ENCODE measurements at places on chromosomes 16 and 17.
A peak's percentile ranks its signal among the peaks of the same experiment; 100 is the strongest.

GRCh38 chr16:87562201-87562600, 40.1 kb upstream of the JPH3 start:
- DNase-seq, result no peak

DNA sequence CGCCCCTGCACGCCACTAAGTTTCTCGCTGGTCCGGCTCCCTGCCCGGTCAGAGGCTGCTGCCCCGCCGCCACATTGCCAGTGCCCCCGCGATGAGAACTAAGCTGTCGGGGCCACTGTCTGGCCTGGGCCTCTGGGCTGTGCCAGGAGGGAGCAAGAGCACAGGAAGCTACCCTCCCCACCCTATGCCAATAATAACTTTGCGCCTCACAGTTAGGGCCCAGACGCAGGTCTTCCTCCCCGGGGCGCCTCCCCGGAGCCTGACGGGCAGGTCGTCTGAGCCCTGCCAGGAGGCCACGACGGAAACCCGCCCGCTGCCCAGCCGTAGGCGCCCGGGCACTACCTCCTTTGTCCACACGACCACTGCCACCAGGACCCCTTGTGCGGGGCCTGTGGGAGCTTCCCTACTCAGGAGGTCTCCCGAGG, 1.5 kb downstream of the ZFPM1 start:
- DNase-seq, result no peak

- peak; percentile 85 for DNase-seq
Measured at GRCh38 chr16:9008601-9009260, 45.0 kb upstream of the USP7 start.

DNA sequence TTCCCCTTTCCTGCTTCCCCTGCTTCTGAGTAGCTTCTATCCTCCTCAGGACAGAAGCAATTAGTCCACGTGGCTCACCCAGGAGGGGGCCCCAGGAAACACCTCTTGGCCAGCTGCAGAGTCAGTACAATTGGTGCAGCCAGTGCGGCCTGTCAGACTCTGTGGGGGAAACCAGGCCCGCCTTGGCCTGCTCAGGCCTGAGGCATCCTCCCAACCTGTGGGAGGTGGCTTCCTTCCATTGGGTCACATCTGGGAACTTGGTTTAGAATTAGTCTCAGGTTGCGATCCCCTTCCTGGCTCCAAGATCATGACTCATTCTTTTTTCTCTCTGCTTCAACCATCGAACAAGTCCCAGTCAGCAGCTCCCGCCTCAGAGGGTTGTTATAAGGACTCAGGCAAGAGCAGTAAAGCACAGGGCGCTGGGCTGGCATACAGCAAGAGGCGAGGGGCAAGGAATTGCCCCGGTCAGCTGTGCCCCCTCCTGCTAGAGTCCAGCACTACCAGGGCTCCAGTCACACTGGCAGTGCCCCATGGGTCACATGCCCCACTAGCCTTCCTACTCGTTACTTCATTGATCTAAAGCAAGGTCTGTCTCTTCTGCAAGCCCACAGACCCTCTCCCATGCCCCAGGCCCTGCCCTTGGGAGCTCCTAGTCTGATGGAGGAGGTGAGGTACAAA, 8.1 kb upstream of the EPX start:
- no peak for DNase-seq

DNA sequence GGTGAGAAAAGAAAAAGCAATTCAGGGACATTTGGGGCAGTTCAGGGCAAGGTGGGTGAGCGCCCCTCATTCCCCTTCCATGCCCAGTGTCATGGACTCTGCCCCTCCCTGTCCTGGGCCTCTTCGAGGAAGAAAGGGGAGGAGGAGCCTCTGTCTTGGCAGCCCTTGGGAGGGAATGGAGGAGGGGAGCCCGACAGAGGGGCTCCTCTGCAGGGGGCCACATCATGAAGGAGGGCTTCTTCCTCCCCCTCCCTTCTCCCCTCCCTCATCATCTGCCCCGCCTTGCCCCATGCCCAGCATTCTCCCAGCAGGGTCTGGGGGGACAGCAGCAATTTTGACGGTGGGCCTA, 33.2 kb upstream of the TAC4 start:
- DNase-seq, result no peak

DNA sequence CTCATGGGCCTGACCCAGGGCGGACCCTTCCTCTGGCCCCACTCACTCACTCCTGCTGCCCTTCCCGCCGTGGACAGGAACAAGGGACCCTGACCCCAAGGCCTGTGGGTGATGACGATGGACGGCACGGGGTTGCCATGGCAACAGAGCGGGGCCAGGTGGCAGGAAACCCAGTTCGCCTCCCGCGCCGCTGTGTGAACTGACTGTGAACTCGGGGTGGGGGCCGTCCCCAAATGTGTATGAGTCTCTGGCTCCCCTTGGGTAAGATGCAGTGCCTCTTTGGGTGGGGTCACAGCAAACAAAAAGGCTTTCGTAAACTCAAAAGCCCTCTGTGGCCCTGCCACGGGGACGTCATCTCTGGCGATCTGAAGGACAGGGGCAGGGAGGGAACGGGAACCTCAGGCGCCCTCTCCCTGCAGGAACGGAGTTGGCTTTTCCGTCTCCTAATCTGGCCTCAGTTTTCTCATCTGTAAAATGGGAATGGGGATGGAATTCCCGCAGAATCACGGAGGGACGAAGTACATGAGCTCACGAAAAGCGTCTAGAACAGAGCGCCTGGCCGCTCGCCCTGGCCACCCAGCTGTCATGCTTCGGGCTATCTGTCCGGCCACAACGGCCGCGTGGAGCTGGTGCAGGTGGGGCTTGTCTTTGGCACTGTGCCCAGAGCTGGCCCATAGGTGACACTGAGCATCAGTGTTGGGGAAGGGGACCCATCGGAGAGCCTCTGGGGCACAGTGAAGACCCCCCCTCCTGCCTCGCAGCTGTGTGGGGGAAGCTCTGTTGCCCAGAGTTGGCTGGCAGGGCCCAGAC, 44.9 kb upstream of the PABPN1L start:
- peak; percentile 63 for DNase-seq

- no peak for DNase-seq
Measured at GRCh38 chr16:4378161-4378666, 6.6 kb downstream of the VASN start.

- DNase-seq, result peak; percentile 84
Measured at GRCh38 chr17:75404223-75404730, 1.2 kb downstream of the GRB2 start.

GRCh38 chr16:55333684-55334083, 9.7 kb downstream of the IRX6 start:
- peak; percentile 7 for DNase-seq
